ENCODE measurements at places on chromosomes 4 and X.
A peak's percentile ranks its signal among the peaks of the same experiment; 100 is the strongest.

GRCh38 chrX:10288373-10288975, 131.7 kb downstream of the CLCN4 start:
- no peak for DNase-seq

DNA sequence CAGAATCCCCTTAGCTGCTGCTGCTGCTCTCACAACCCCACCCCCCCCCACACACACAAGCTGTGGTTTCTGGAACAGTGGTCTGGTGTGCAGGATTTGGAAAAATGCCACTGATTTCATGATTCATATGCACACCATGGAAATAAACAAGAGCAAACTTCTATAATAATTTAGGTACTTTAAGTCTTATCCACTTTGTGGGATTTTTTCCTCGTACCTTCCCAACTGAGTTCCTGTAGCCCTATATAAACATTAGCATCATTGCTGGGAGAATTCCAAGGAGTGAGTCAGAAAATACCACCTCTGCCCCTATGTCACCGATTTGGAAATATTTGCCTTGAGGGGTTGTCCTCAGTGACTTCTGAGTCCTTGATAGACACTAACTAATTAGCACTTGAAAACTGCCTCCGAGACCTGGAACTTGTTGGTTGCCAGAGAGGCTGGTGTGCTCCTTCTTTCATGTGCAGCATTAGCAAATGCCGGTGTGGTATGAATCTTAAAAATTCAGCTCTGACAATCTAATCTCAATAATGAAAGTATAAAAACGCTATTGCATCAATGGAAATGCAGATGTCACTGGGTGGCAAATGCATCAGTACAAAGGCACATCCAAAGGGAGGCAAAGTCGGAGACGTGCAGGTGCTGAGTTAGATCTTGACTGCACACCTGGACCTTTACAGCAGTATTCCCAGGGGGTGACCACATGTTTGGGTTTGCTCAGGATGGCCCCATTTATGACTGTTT, 61.8 kb downstream of the CPE start:
- no peak for DNase-seq

GRCh38 chr4:82694046-82694445, 104.5 kb downstream of the SCD5 start:
- DNase-seq = no peak

GRCh38 chr4:186900984-186901383, 177.3 kb upstream of the FAT1 start:
- no peak for DNase-seq

DNA sequence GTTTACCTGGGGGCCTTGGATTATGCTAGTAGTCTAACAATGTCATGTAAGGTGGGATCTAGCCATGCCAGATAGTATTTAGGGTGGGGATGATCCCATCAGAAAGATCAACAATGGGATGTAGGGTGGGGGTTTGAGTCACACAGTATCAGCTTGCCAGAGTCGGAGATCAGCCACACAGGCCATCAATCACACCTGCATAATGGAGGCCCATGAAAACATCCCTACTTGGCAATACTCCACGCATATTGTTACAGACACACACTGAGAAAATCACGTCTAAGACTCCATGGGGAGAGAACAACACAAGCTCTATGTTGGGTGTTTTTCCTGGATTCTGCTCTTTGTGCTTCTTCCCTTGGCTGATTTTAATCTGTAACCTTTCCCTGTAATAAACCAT, 49.5 kb upstream of the SLC25A4 start:
- DNase-seq = no peak

GRCh38 chrX:9071031-9071650, 37.2 kb upstream of the FAM9B start:
- no peak for DNase-seq

DNA sequence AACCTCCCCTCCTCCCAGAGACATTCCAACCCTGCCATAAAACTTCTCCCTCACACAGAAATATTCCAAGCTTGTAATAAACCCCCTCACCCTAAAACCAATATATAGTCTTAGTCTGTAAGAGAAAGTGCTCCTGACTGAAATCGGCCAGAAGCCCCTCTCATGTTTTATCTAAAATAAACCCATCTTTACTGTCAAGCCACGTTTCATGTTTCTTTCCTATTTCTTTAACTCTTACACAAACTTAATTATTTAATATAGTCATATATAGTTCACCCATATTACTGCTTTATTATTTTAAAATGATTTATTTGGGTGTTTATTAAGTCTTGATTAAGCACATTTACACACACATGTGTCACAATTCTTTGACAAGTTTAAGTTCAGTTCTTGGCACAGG, 191.3 kb upstream of the AADAT start:
- DNase-seq = no peak

- no peak for DNase-seq
Observed at GRCh38 chrX:118368398-118368797, 22.5 kb downstream of the WDR44 start.

DNA sequence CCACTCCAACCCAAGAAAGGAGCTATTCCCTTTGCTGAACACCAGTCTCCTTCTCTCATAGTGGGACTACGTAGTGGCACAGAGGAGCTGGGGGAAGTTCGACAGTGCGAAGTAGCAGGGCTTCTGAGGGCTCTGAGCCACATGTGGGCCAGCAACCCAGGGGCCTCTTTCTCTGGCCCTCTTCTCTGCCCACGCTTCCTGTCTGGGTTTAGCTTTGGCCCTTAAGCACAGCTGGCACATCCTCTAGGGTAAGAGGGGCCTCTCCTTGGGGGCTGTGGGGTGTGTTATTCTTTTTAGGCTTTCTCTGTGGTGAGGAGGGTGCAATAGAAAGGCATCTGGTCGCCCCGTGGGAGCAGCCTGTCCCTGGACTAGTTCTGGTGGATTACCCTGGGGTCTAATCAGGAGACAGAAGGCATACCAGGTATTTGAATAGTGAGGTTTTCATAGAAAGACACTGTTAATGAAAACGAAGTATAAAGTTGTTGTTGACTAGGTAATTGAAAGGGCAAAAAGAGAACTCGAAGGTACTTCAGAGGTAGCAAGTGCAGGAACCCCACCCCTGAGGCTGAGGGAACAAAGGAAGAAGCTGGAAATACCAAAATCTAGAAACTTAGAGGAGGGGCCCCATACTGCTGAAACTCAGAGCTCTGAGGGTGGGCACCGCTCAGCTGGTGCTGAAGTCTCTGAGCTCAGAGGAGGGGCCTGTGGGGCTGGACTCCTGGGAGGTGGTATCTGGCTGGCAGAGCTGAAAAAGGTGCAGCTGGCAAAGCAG, 151.9 kb upstream of the RPS6KA3 start:
- DNase-seq = no peak

DNA sequence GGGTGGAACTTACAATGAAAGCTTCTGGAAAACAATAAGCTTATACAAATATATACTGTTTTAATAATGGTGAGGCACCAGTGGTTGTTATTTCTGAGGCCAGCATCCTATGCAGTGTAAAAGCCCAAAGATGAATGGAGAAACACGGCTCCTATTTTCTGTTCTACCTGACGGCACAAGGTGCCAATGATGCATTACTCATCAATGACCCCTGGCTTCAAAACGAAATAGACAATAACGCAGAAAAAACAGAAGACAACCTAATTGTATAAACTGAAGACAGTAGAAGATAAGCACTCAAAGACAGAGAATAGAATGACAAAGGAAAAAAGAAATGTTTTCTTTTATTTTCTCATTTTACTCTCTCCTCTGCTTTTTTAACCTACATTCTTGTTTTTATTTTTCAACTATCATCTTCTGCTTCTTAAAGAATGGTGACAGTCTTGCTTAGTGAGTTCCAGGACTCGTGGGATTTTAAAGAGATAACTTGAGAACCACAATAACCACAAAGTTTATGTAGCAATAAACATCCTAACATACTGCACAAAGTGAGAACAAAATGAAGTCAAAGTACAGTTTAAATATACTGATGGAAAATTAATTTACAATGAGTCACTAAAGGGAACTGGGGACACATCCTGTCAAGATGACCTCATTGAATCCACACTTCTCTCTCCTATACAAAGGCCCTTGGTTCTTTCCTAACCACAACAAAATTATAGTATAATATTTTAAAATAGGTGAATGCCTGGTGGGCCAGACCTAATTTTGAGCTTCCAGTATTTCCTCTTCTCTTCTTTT, 169.8 kb downstream of the BTC start:
- DNase-seq = no peak

DNA sequence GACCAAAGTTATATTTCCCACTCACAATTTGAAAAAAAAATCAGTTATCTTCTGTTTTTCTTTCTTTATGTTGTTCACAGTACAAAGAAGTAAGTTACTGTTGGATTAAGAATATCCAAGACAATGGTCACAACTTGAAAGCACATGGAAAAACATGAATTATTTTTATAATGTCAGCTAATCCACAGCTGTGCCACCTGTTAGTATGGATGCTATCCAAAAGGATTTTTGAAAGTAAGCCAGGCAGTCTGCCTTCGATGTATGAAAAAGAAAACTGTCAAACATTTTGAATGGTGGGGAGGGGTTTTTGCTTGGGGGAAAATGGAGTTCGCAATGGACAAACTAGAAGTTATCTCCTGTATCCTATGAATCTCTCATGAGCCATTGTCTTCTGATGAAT, 6.2 kb downstream of the GPM6A start:
- DNase-seq = no peak

- DNase-seq = no peak
Observed at GRCh38 chr4:62260254-62260653, 1060.1 kb downstream of the ADGRL3 start.

DNA sequence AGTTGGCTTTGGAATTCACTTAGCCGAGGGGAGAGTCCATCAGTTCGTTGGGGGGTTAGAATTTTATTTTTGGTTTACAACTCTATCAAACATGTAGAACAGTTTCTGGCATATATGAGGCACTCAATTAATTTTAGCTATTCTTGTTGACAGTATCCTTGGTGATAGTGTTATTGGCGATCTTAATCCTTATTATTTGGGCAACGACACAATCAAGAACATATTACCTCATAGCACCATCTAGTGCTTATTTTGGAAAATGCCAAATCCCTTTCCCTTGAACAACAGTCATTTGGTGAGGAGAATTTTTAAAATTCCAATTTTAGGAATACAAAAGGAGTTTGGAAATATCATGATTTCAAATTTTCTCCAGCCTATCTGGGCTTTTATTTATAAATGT, 17.9 kb upstream of the PGRMC1 start:
- no peak for DNase-seq

GRCh38 chr4:176879380-176880116, 86.8 kb upstream of the VEGFC start:
- DNase-seq = no peak

DNA sequence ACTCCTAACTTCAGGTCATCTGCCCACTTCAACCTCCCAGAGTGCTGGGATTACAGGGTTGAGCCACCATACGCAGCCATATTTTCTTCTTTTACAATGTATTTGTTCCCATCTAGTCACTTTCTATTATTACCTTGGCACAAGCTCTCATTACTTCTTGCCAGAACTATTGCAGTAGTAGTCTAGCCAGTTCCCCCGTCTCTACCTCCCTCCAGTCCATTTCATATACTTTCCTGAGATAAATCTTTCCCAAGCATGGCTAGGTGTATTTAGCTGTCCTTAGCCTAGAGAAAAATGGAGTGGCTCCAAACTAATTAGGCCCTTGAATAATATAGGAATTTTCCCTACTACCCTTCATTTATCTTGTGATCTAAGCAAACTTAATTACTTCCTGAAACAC, 412.2 kb downstream of the RPA4 start:
- DNase-seq = no peak

DNA sequence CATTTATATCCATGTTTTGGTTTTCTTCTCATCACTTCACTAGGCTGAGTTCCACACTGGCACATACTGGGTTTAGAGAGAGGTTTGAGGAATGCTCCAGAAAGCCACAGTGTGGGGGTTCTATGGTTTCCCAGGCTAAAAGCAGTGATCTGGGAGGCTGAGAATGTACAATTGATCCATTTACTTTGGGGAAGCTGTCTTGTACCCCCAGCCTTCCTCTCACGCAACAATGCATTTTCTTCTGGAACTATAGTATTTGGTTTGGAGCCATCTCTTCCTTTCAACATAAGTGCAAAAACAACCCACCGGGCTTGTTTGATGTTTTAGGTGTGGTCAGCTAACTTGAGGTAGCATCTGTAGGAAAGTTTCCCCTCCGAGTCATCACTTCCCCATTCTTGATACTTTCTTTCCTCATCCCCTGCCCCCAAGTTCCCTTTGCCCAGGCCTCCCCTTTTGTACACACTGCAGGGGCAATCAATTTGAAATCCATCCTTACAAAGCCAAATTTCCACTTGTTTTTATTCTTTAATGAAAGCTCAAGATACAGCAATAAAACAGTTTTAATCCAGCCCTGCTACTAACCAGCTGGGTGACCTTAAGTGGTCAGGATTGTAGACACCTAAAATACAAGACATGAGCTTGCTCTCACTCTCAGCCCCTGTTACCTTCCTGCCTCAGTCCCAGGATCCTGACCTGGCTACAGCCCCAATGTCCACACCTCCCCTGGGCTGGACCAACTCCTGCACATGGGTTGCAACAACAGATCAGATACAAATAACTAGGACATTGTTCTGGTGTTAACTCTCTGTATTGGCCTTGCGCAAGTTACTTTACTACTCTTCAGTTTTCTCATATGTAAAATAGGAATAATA, 109.2 kb downstream of the FHDC1 start:
- DNase-seq = no peak

- DNase-seq = no peak
Observed at GRCh38 chrX:67619253-67619652, 75.4 kb downstream of the AR start.

DNA sequence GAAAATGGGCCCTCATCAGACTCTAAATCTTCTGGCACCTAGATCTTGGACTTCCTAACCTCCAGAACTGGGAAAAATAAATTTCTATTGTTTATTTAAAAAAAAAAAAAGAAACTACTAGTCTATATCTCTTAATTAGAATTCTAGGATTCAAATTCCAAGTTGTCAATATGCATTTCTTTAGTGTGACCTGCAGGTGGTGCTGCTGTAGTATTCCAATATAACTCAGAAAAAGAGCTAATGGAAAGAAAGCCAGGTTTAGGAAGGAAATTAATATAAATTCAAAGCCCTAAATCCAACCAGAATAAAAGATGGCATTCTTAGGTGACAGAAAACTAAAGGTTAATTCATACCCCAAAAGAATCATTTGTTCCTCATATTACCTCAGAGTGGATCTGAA, 80.0 kb upstream of the NALF2 start:
- DNase-seq = no peak

GRCh38 chr4:54539500-54540029, 118.2 kb upstream of the KIT start:
- DNase-seq = peak; percentile 12

DNA sequence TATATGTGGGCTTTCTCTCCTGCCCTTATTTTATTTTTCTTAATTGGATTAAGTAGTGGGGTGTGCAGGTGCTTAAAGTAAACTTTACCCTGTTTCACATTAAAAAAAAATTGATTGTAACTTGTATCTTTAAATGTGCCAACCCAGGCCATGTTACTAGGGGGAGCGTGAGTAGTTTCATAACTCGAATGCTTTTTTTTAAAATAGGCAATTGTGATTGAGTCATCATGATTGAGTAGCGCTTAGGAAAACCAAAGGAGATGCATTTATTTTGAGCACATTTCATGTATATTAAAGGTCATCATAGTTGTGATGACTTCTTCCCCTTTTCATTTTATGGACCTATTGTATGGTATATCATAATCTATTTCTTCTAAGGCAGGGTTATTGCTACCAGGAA, 32.2 kb downstream of the GPAT3 start:
- DNase-seq = no peak

GRCh38 chrX:17549107-17549651, 174.2 kb downstream of the NHS start:
- DNase-seq = no peak

- DNase-seq = no peak
Observed at GRCh38 chrX:53242310-53242709, 17.3 kb upstream of the KDM5C start.
